ENCODE measurements at places on chromosomes 2 and 18.

DNA sequence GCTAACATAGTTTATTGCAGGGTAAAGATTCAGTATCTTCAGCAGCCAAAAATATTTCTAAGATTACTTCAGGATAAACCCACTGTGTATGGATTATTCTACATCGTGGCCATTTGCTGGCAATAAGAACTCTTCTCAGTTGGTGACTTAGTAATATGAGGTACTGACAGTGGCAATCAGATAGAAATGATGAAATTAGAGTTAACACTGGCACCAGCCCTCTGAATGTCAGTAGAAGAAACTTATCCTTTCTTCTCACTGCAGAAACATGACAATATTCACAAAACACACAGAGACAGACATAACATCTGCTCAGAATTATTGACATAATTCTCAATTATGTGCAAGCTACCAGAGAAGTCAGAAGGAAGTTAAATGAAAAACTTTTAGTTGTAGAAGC lies 246.3 kb upstream of the COL3A1 start:
- no peaks in the 10 kb centered on the region for H3K27me3 ChIP-seq
- H3K36me3 ChIP-seq: no peaks in the 10 kb centered on the region

DNA sequence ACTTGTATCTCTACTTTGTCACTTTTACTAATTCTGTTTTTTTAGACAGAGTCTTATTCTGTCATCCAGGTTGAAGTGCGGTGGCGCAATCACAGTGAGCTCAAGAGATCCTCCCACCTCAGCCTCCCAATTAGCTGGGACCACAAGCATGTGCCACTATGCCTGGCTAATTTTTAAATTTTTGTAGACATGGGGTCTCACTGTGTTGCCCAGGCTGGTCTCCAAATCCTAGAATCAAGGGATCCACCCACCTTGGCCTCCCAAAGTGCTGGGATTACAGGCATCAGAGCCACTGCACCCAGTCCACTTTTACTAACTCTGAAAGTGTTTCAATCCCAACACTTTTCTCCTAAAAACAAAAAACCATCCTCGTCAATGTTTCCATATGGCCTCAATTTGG lies 94.9 kb downstream of the MALT1 start:
- no peak overlapping the region for H3K4me3 ChIP-seq
- no peaks in the 10 kb centered on the region for H3K36me3 ChIP-seq
- H3K4me1 ChIP-seq: peaks cover 14% of the 10 kb centered on the region
- no peak overlapping the region for H3K27ac ChIP-seq
- peaks cover 30% of the 10 kb centered on the region for H3K27me3 ChIP-seq
- no peak for DNase-seq

DNA sequence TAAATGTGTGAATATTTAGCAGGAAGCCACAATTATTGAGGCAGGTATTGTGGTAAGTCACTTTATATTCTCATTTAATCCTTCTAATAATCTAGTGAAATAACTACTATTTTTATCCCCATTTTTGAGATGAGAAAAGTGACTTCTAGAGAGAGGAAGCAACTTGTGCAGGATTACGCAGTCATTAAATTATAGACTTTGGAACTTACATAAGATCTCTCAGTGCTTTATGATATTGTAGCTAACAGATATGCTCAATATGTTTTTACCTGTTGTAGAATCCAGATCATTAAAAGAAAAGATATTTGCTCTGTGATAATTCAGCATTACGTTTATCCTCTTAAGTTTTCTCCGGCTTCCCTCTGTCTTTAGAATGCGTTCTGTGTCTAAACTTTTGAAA lies 50.5 kb downstream of the MBD5 start:
- H3K4me3 ChIP-seq: no peak overlapping the region
- DNase-seq: no peak
- H3K4me1 ChIP-seq: no peaks in the 10 kb centered on the region
- no peaks in the 10 kb centered on the region for H3K27me3 ChIP-seq
- no peaks in the 10 kb centered on the region for H3K36me3 ChIP-seq

- no peak overlapping the region for H3K27ac ChIP-seq
- H3K27me3 ChIP-seq: peaks cover 7% of the 10 kb centered on the region
- H3K36me3 ChIP-seq: no peaks in the 10 kb centered on the region
- no peaks in the 10 kb centered on the region for H3K4me1 ChIP-seq
- H3K4me3 ChIP-seq: no peak overlapping the region
Observed at GRCh38 chr2:204772546-204772945, 227.3 kb downstream of the PARD3B start.

DNA sequence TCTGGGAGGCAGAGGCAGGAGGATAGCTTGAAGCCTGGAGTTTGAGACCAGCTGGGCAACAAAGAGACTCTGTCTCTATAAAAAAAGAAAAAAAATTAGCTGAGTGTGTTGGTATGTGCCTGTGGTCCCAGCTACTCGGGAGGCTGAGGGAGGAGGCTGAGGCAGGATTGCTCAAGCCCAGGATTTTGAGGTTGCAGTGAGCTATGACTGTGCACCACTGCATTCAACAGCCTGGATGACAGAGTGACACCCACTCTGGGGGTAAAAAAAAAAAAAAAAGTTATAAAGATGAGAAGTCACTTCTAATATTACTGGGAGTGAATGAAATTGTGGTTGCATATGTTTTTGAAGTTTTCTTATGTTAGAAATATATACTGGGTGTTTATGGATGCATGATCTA lies 71.6 kb downstream of the C2orf74 start:
- H3K4me3 ChIP-seq: no peak overlapping the region
- H3K4me1 ChIP-seq: peaks cover 9% of the 10 kb centered on the region
- peaks cover 30% of the 10 kb centered on the region for H3K36me3 ChIP-seq
- no peak overlapping the region for H3K27ac ChIP-seq
- peak; percentile 59 for DNase-seq

GRCh38 chr2:73373344-73373743 lies 12.3 kb upstream of the ALMS1 start:
- H3K27ac ChIP-seq: no peak overlapping the region
- peaks cover 12% of the 10 kb centered on the region for H3K27me3 ChIP-seq
- H3K4me1 ChIP-seq: no peaks in the 10 kb centered on the region
- H3K4me3 ChIP-seq: no peak overlapping the region

GRCh38 chr2:204108781-204109295 lies 172.3 kb downstream of the ICOS start:
- peak; percentile 76 for DNase-seq
- H3K4me3 ChIP-seq: peak overlapping the region; percentile 55
- H3K36me3 ChIP-seq: no peaks in the 10 kb centered on the region
- peaks cover 70% of the 10 kb centered on the region for H3K4me1 ChIP-seq
- peaks cover 4% of the 10 kb centered on the region for H3K27me3 ChIP-seq
- H3K27ac ChIP-seq: peak overlapping the region; percentile 90

DNA sequence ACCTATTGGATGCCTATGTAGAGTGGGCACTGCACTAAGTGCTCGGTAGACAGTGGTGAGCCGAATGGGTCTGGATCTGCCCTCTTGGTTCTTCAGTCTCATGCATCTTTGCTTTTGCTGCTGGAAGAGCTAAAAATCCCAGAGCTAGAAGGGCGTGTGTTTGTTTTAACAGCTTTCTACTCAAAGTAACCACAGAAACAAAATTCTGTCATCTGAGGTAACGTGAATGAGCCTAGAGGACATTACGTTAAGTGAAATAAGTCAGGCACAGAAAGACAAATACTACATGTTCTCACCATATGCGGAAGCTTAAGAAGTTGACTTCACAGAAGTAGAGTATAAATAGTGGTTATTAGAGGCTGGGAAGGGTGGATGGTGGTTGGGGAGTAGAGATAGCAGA lies 119.8 kb downstream of the PLB1 start:
- no peak overlapping the region for H3K4me3 ChIP-seq
- no peaks in the 10 kb centered on the region for H3K36me3 ChIP-seq
- H3K4me1 ChIP-seq: peaks cover 57% of the 10 kb centered on the region
- H3K27ac ChIP-seq: no peak overlapping the region

GRCh38 chr2:57443086-57443485 lies 603.5 kb upstream of the VRK2 start:
- no peaks in the 10 kb centered on the region for H3K36me3 ChIP-seq
- no peak overlapping the region for H3K27ac ChIP-seq
- no peaks in the 10 kb centered on the region for H3K27me3 ChIP-seq
- H3K4me3 ChIP-seq: no peak overlapping the region

DNA sequence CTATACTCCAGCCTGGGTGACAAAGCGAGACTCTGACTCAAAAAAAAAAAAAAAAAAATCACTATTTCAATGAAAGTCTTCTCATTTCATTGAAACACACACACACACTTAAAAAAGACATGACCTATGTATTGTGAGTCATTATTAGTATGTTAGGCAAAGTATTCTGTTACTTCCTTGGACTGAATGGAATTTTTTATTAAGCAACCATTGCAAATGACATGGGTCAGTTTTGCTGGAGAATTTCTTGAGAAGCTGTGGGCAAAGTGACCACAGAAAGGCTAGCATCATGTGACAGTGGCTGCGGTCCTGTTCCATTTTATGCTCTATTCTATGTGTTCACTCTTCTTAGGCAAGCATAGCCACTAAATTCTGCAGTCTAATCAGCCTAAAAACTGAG lies 695.7 kb downstream of the TDRD15 start:
- H3K4me3 ChIP-seq: no peak overlapping the region
- no peak overlapping the region for H3K27ac ChIP-seq
- H3K27me3 ChIP-seq: no peaks in the 10 kb centered on the region
- DNase-seq: no peak
- H3K4me1 ChIP-seq: no peaks in the 10 kb centered on the region
- H3K36me3 ChIP-seq: no peaks in the 10 kb centered on the region

DNA sequence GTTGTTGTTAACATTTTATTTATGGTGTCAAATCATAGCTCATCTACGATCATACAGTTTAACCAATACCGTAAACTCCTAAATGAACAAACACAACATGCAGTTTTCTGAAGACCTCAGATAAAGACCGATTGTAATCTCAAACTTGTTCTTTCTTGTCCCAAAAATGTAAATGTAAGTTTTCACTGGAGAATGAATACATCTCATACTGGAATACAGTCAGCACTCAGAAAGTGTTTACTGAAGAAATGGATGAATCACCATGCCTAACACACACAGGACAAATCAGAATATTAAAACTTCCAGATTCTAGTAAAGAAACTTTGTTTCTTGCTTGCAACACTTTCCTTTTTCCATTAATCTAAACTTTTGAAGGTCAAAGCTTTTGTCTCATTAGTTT lies 380.5 kb downstream of the DLGAP1 start:
- peaks cover 3% of the 10 kb centered on the region for H3K27me3 ChIP-seq
- no peaks in the 10 kb centered on the region for H3K4me1 ChIP-seq
- H3K36me3 ChIP-seq: no peaks in the 10 kb centered on the region
- no peak for DNase-seq

GRCh38 chr2:101766871-101767739 lies 69.6 kb downstream of the MAP4K4 start:
- H3K27ac ChIP-seq: no peak overlapping the region
- H3K27me3 ChIP-seq: no peaks in the 10 kb centered on the region
- DNase-seq: no peak
- no peaks in the 10 kb centered on the region for H3K36me3 ChIP-seq
- H3K4me1 ChIP-seq: peaks cover 82% of the 10 kb centered on the region
- H3K4me3 ChIP-seq: no peak overlapping the region

DNA sequence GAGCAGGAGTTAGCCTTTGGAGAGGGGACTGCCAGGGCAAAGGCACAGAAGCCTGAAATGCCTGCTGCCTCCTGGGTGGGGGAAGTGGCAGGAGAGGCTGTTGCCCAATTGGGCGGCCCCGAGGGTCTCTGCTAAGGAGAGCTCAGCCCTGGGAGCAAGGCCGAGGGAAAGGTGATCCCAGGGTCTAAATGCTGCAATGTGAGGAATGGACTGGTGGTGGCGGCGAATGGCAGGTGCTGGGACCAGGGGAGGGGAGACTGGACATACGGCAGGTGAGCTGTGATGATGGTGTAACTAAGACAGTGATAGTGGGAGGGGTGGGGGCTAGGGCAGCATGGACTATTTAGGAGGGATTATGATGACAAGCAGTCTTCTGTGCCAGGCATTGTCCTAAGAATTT lies 104.0 kb downstream of the DYSF start:
- DNase-seq: no peak
- H3K36me3 ChIP-seq: no peaks in the 10 kb centered on the region
- H3K4me1 ChIP-seq: no peaks in the 10 kb centered on the region

GRCh38 chr2:233267516-233268245 lies 16.2 kb downstream of the ATG16L1 start:
- peak overlapping the region; percentile 94 for H3K27ac ChIP-seq
- peak overlapping the region; percentile 66 for H3K4me3 ChIP-seq
- H3K36me3 ChIP-seq: peaks cover 64% of the 10 kb centered on the region
- peaks cover 63% of the 10 kb centered on the region for H3K4me1 ChIP-seq

DNA sequence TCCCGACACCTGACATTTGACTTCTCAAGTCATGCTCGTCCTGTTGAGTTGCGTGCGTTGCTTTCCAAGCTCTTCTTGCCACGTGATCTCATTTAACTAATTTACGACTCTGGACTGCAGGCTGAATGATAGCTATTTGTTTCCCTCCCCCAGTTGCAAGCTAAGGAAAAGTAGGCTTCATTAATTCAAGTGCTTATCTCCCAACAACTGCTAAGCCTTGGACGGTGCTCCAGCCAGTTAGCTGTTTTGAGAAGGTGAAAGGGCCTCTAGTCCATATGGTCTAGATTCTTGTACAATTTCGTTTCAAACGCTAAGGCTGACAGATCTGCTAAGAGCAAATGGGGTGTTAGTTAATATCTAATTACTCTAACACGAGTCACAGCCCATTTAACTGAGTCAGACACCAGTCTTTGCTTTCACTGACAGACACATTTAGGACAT lies 21.1 kb downstream of the GPR45 start:
- no peak overlapping the region for H3K27ac ChIP-seq
- no peak overlapping the region for H3K4me3 ChIP-seq
- no peaks in the 10 kb centered on the region for H3K4me1 ChIP-seq
- H3K27me3 ChIP-seq: no peaks in the 10 kb centered on the region
- H3K36me3 ChIP-seq: peaks cover 23% of the 10 kb centered on the region
- DNase-seq: no peak

DNA sequence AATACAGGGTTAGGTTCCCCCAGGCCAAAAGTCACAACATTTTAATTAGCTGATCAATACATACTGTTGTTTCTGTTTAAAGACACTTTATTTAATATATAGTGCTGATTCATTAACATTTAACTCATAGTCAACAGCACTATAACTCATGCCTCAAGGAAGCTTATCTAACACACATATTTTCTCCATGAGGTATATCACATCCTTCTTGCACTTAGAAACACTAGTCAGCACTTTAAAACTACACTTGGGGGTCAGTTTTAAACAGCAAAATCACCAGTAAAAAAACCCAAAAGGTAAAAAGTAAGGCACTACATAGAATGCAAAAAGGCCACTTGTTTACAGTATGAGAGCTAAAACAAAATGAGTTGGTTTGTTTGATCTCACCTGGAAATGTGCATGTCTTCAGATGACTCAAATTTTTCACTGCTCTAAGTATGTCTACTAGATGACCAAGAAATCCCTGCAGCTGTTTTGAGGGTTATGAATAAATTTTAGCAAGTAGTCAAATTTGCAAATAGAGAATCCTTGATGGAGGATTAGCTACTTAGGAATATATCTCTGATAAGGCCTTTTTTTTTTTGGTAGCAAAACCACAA lies 54.1 kb upstream of the EPB41L5 start:
- peak overlapping the region; percentile 55 for H3K27ac ChIP-seq
- DNase-seq: no peak
- H3K27me3 ChIP-seq: no peaks in the 10 kb centered on the region
- H3K4me3 ChIP-seq: no peak overlapping the region
- peaks cover 37% of the 10 kb centered on the region for H3K36me3 ChIP-seq
